ENCODE measurements at places on chromosomes 3 and 15.

GRCh38 chr3:62131620-62132019 lies 241.7 kb downstream of the FEZF2 start:
- DNase-seq: no peak

- no peak for DNase-seq
Observed at GRCh38 chr3:32593903-32594525, 23.4 kb upstream of the DYNC1LI1 start.

DNA sequence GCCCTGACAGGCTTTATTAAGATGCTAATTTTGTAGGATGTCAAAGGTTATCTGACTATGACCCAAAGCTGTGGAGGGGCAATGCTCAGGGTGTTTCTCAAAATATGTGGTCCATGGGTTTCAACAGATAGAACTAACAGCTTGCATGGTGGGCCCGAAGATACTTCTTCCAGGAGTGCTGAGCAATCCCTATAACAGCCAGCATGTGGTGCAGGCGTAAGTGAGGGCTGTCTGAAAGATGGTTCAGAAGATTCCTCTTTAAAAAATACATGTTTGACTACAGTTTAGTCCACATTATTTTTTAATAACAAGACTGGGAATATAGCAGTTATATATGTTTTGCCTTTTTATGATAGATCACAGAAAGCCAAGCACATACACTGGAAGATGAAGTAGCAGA lies 7.6 kb downstream of the SCG3 start:
- no peak for DNase-seq

GRCh38 chr3:190252080-190252479 lies 70.2 kb downstream of the CLDN1 start:
- DNase-seq: no peak

DNA sequence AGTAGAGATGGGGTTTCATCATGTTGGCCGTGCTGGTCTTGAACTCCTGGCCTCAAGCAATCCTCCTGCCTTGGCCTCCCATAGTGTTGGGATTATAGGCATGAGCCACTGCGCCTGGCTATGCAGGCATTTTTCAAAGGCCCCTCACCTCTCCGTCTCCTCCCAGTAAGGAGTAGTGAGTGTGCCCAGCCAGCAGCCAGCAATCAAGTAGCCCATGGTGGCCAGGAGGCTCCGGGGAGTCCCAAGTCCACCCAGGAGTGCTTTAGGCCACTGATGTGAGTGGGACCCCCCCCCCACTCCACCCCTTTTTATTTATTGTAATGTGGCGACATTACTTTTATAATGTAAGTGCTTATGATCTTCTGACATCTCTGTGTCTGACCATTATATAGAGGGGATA lies 8.1 kb downstream of the ISG20 start:
- no peak for DNase-seq

GRCh38 chr15:44812029-44812517 lies 75.7 kb downstream of the TRIM69 start:
- no peak for DNase-seq

DNA sequence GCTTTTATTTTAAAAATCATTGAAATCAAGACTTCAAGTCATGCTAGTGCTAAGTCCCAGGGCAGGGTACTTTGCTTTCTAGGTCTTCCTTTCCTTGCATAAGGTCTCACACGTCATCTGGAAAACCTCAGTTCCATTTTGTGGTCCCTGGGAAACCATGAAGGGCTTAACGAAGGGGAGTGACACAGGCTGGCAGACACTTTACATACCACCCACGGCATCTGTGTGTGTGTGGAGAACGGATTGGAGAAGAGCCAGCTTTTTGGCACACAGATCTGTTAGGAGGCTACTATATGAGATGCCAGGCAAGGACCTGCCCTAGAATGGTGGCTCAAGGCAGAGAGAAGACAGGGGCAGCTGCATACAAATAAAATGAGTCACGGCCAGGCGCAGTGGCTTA lies 107.5 kb upstream of the NSMCE3 start:
- DNase-seq: no peak

- DNase-seq: no peak
Observed at GRCh38 chr15:81254916-81255290, 58.2 kb downstream of the IL16 start.

GRCh38 chr3:190081389-190081788 lies 39.3 kb downstream of the P3H2 start:
- no peak for DNase-seq

GRCh38 chr3:14124223-14124614 lies 451 bp downstream of the CHCHD4 start:
- DNase-seq: peak; percentile 63

DNA sequence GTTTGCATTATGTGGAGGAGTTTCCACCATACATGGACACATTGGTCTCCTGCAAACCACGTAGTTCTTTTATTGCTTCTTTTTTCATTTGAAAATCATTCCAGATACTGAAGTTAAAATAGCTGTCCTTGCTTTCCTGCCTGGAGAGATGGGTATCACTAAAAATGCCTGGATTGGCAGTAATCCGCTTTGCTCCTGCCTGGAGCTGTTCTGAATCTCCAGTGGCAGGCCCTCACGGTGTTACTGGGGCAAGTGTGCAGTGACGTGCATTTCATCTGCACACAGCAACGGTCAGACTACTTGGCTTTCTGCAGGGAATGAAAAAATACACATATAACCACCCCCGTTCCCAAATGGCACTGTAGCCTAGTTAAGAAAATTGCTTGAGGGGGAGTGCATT lies 272.9 kb downstream of the IL5RA start:
- DNase-seq: no peak

GRCh38 chr3:60033901-60034453 lies 984.2 kb upstream of the CFAP20DC start:
- no peak for DNase-seq

GRCh38 chr3:142282503-142282902 lies 57.1 kb upstream of the GK5 start:
- no peak for DNase-seq

GRCh38 chr15:62886431-62887071 lies 156.0 kb upstream of the TPM1 start:
- no peak for DNase-seq

DNA sequence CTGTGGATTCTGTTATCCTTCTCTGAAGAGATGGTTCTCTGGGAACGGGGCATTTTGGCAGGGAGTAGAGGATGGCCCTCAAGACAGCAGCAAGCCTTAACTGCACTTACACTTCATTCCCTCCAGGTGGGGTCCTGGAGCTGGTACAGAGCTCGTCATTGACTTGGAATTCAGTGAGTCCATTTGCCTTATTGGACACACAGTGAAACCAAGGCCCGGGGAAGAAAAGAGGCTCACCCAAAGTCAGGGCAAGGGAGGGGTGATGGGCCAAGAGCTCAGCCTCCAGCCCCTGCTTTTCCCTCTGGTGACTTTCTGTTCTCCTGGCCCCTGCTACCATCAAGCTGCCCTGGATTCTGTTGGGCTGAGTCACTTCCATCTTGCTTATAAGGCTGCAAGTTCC lies 125.6 kb downstream of the ETFA start:
- DNase-seq: no peak
